ENCODE measurements at places on chromosomes 1 and 21. TPM values are rescaled to one million over a fixed set of nuclear protein-coding genes. Genes with fewer than 3 reads are reported as not detected.
A peak's percentile ranks its signal among the peaks of the same experiment; 100 is the strongest.

GRCh38 chr1:61210435-61211154 lies 128.2 kb downstream of the NFIA start:
- H3K4me1 ChIP-seq: peaks cover 20% of the 10 kb centered on the region
- no peak overlapping the region for H3K4me3 ChIP-seq
- H3K27me3 ChIP-seq: no peaks in the 10 kb centered on the region
- no peak overlapping the region for H3K27ac ChIP-seq

DNA sequence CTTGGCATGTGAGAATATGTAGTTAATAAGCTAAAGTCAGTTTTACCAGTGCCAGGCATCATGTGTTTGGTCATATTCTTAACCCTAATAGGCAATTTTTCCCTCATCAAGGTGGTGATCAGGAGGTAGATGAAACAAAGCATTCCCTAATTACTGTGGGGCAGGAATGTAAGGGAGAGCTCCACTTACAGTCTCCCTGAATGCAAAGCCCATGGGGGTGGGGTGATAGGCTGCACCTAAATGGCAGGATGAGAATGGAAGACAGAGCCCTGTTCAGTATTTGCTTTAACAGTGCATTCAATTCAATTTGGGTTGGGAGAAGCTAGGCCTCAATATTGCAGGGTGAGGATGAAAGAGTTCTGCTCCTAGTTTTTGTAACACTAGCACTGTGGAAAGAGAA lies 23.4 kb downstream of the ZNF678 start:
- H3K27ac ChIP-seq: peak overlapping the region; percentile 90
- no peaks in the 10 kb centered on the region for H3K27me3 ChIP-seq
- H3K36me3 ChIP-seq: peaks cover 36% of the 10 kb centered on the region
- H3K4me1 ChIP-seq: peaks cover 22% of the 10 kb centered on the region
- DNase-seq: no peak

DNA sequence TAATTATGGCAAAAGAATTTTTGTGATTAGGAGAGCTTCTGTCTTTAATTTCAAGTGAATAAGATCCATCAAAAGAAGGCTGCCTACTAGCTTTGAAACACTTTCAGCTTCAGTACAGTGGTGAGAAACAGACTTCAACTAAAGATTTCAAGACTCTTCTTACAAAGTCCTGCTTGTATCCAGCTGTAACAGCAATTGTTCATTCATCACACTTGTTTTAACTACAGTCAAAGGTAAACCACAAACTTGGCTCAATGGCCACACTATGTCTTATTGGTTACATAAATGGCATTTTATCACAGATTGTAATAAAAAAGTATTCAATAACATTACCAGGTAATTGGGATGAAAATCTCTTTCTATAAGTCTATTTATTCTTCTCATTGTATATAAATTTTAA lies 59.2 kb downstream of the WARS2 start:
- DNase-seq: no peak
- no peaks in the 10 kb centered on the region for H3K36me3 ChIP-seq
- peaks cover 2% of the 10 kb centered on the region for H3K4me1 ChIP-seq
- no peak overlapping the region for H3K4me3 ChIP-seq
- H3K27me3 ChIP-seq: no peaks in the 10 kb centered on the region

- H3K27me3 ChIP-seq: no peaks in the 10 kb centered on the region
- no peak overlapping the region for H3K4me3 ChIP-seq
- no peaks in the 10 kb centered on the region for H3K36me3 ChIP-seq
- DNase-seq: no peak
- H3K4me1 ChIP-seq: peaks cover 35% of the 10 kb centered on the region
Measured at GRCh38 chr1:178010674-178011464, 41.0 kb upstream of the SEC16B start.

The TRABD2B gene
- total RNA-seq: 10.8 TPM

The C4BPA gene
- 0.39 TPM for total RNA-seq

The SERPINC1 gene
- total RNA-seq: 1.0 TPM

The OR10Z1 gene
- total RNA-seq: not detected

GRCh38 chr1:58755468-58755872 lies 28.4 kb downstream of the JUN start:
- peaks cover 8% of the 10 kb centered on the region for H3K27me3 ChIP-seq
- H3K27ac ChIP-seq: no peak overlapping the region
- no peak overlapping the region for H3K4me3 ChIP-seq
- H3K4me1 ChIP-seq: no peaks in the 10 kb centered on the region
- DNase-seq: no peak

The DMBX1 gene
- 1.7 TPM for total RNA-seq

- H3K36me3 ChIP-seq: no peaks in the 10 kb centered on the region
- DNase-seq: no peak
- peaks cover 3% of the 10 kb centered on the region for H3K4me1 ChIP-seq
Measured at GRCh38 chr1:209030454-209031167, 552.9 kb upstream of the CAMK1G start.

DNA sequence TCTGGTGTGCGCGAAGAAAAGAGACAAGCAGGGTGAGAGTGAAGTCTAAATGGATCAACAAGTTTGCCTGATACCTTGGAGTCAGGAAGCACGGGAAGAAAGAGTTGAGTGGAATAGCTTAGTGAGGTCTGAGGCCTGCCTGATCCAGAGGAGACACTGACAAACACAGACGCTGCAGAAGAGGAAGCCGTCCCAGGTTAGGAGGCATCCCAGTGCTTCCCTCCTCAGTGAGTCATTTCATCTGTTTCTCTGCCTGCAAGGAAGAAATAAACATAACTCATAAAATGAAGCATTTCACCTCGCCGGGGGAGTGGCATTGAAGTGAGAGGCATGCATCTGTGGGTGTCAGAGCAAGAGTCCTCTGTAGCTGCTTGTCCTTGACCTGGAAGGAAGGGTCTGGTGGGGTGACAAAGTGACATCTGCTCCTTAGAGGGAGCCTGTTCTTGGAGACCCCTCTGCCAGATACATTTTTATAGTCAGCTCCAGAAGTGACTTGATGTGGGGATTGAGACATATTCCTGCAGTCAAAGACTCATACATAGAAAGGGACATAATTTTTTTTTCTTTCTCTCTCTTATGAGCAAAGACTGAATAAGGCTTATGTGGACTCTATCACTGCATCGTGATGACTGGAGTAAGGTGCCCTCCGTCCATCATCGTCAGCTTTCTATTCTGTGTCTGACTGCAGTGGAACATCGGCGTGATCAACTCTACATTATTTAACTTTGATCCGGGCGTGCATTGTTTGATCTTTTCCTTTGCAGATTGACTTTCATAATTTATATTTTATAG lies 256.7 kb downstream of the KIF26B start:
- H3K4me1 ChIP-seq: no peaks in the 10 kb centered on the region
- H3K36me3 ChIP-seq: no peaks in the 10 kb centered on the region
- no peak overlapping the region for H3K27ac ChIP-seq
- no peaks in the 10 kb centered on the region for H3K27me3 ChIP-seq

DNA sequence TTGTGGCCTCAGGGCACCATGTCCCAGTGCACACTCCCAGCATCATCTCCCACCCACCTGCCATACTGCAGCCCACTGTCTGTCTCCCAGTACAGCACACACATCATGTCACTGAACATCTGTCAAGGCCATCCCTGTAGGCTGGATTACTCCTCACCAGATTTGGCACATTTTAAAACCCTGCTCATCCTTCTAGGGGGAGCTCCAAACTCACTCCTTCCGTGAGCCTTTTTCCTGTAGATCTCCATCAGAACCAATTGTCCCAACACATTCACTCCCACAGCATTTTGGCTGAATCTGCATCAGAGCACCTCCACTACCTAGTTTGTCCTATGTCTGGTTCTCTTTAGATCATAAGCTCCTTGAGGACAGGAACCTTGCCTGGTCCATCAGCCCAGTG lies 58.6 kb upstream of the GRIK3 start:
- H3K36me3 ChIP-seq: no peaks in the 10 kb centered on the region
- H3K27ac ChIP-seq: no peak overlapping the region
- H3K4me1 ChIP-seq: peaks cover 25% of the 10 kb centered on the region
- H3K4me3 ChIP-seq: no peak overlapping the region
- H3K27me3 ChIP-seq: no peaks in the 10 kb centered on the region

The SPRR4 gene
- not detected for total RNA-seq

GRCh38 chr1:80629304-80629837 lies 1171.4 kb upstream of the ADGRL2 start:
- no peaks in the 10 kb centered on the region for H3K36me3 ChIP-seq
- peaks cover 9% of the 10 kb centered on the region for H3K4me1 ChIP-seq
- no peak overlapping the region for H3K4me3 ChIP-seq
- no peak overlapping the region for H3K27ac ChIP-seq
- no peaks in the 10 kb centered on the region for H3K27me3 ChIP-seq
- DNase-seq: no peak

The OR6K3 gene
- not detected for total RNA-seq

DNA sequence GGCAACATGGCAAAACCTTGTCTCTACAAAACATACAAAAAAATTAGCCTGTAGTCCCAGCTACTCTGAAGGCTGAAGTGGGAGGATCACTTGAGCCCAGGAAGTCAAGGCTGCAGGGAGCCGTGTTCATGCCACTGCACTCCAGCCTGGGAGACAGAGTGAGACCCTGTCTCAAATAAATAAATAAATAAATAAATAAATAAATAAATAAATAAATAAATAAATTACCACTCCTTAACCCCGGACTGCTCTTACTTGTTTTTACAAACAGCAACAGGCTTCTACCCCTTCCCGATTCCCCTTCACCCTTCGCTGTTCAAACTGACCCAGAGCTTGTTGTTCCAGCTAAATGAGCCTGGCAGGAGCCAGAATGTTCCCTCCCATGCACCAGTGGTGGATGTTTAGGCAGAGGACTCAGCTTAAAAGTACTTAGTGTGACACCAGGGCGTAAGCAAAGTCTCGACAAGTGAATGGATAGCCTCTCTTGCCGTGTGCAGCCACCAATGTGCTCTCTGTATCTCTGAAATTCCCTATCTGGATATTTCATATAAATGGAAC lies 21.5 kb upstream of the PADI3 start:
- no peak for DNase-seq
- H3K36me3 ChIP-seq: no peaks in the 10 kb centered on the region
- H3K4me3 ChIP-seq: no peak overlapping the region
- H3K27me3 ChIP-seq: peaks cover 3% of the 10 kb centered on the region

DNA sequence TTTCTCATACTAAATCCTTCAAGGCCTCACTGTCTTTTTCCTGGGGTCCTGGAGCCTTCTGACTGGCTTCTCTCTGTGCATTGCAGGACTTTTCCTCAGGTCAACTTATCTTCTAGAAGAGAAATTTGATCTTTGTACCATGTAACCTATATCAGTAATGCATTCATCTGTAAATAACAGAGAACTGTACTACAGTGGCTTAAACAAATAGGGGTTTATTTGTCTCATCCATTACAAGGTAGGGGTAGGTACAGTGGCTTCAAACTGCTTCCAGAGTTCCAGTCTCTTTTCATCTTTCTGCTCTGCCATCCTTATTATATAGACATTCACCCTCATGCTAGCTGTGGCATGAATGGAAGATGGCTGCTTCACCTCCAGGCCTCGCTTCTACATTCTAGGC lies 29.5 kb upstream of the GTF2B start:
- DNase-seq: no peak
- no peaks in the 10 kb centered on the region for H3K27me3 ChIP-seq
- H3K4me3 ChIP-seq: no peak overlapping the region
- H3K36me3 ChIP-seq: peaks cover 20% of the 10 kb centered on the region
- no peaks in the 10 kb centered on the region for H3K4me1 ChIP-seq

- peaks cover 7% of the 10 kb centered on the region for H3K4me1 ChIP-seq
- H3K36me3 ChIP-seq: no peaks in the 10 kb centered on the region
- no peak for DNase-seq
- H3K27me3 ChIP-seq: peaks cover 8% of the 10 kb centered on the region
- H3K27ac ChIP-seq: no peak overlapping the region
- H3K4me3 ChIP-seq: no peak overlapping the region
Measured at GRCh38 chr1:17177651-17178050, 27.3 kb upstream of the PADI1 start.

GRCh38 chr1:227766015-227766634 lies 30.9 kb downstream of the SNAP47 start:
- no peak for DNase-seq
- H3K4me1 ChIP-seq: no peaks in the 10 kb centered on the region
- peaks cover 34% of the 10 kb centered on the region for H3K36me3 ChIP-seq
- no peaks in the 10 kb centered on the region for H3K27me3 ChIP-seq

- DNase-seq: no peak
- H3K27me3 ChIP-seq: no peaks in the 10 kb centered on the region
- peak overlapping the region; percentile 98 for H3K4me3 ChIP-seq
- peaks cover 58% of the 10 kb centered on the region for H3K36me3 ChIP-seq
- peak overlapping the region; percentile 97 for H3K27ac ChIP-seq
Measured at GRCh38 chr1:244862354-244862698, 2.0 kb downstream of the HNRNPU start.

The HRNR gene
- total RNA-seq: not detected

The SLC2A5 gene
- 0.04 TPM for total RNA-seq

DNA sequence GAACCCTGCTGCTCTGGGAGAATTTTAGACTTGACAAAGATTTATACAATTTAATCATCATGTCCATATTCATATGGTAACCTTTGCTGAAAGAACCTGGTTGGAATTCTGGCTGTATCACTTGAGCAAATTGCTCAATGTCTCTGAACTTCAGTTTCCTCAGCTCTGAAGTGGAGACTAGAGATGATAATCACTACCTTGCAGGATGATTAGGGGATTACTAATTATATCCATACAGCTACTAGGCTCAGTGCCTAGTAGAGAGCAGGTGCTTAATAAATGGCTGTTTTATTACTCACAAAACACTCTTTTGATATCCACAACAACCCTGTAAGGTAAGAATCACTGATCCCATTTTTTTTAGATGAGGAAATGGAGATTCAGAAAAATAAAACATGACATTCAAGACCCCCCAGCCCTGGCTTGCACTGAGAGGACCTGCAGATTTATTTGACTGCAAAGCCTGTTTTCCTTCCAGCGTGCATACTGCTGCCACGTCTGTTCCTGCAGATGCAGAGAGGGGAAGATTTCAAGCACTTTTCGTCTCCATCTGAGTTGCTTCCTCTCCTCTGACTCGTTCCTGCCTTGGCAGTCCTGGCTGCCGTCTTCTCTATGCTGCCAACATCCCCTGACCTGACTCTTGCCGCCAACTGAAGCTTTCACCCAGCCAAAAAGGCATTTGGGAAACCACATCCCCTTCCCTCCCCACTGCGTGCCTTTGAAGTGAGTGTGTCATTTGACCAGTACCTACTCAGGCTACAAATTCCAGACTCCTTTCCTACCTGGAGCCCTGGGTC lies 203.0 kb downstream of the PLPP3 start:
- no peaks in the 10 kb centered on the region for H3K36me3 ChIP-seq
- peak; percentile 32 for DNase-seq
- no peak overlapping the region for H3K4me3 ChIP-seq

GRCh38 chr1:200029035-200029821 lies 1.7 kb downstream of the NR5A2 start:
- H3K27me3 ChIP-seq: peaks cover 15% of the 10 kb centered on the region
- peaks cover 26% of the 10 kb centered on the region for H3K4me1 ChIP-seq
- DNase-seq: peak; percentile 68
- H3K27ac ChIP-seq: peak overlapping the region; percentile 95
- no peaks in the 10 kb centered on the region for H3K36me3 ChIP-seq

- no peak overlapping the region for H3K27ac ChIP-seq
- DNase-seq: no peak
- H3K27me3 ChIP-seq: no peaks in the 10 kb centered on the region
Measured at GRCh38 chr1:231364192-231364591, 26.1 kb downstream of the SPRTN start.

GRCh38 chr21:44051462-44051941 lies 39.4 kb downstream of the TRAPPC10 start:
- no peaks in the 10 kb centered on the region for H3K4me1 ChIP-seq
- no peaks in the 10 kb centered on the region for H3K27me3 ChIP-seq
- peak overlapping the region; percentile 38 for H3K27ac ChIP-seq
- no peak overlapping the region for H3K4me3 ChIP-seq

The ADORA1 gene
- 2.6 TPM for total RNA-seq

Data from WTC11 (cell line).